Activated T-helper 1 cell treated with anti-CD3 and anti-CD28 coated beads, Interleukin-2, amount 50 U/mL, for 16 hours (primary cell): ENCODE measurements at places on chromosomes 7 and 10.

- DNase-seq, result no peak
These were observed 7.8 kb downstream of the HTRA1 start for GRCh38 chr10:122468926-122469781.

DNA sequence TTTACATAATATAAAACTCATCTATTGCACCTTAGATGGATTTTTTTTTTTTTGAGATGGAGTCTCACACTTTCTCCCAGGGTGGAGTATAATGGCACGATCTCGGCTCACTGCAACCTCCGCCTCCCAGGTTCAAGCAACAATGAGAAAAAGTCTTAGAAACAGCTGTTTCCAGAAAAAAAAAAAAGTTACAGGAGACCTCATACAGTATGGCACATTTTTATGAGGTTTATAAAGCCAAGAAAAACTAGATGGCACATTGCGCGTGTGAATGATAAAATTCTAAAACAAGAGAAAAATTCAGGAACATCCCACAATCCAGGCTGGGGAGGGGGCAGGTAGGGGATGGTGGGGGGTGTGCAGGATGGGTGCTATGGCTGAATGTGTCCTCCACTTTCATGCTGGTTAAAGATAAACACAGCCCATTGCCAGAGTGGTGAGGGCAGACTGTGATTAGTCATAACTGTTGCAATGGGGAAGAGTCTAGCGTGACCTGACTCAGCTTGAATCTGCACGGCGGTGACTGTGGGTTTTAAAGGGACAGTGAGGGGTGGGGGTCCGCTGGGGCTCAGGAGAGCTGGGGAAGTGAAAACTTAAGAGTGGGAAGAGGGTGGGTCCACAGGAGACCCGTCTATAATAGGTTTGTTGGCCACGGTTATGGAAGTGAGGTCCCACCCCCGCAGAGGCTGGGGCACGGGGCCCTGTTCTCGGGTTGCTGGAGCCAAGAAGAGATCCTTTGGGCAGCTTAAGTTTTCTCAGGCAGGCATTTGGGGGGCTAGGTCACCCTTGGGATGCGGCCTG lies 11.9 kb upstream of the LRRC27 start:
- no peak for DNase-seq

DNA sequence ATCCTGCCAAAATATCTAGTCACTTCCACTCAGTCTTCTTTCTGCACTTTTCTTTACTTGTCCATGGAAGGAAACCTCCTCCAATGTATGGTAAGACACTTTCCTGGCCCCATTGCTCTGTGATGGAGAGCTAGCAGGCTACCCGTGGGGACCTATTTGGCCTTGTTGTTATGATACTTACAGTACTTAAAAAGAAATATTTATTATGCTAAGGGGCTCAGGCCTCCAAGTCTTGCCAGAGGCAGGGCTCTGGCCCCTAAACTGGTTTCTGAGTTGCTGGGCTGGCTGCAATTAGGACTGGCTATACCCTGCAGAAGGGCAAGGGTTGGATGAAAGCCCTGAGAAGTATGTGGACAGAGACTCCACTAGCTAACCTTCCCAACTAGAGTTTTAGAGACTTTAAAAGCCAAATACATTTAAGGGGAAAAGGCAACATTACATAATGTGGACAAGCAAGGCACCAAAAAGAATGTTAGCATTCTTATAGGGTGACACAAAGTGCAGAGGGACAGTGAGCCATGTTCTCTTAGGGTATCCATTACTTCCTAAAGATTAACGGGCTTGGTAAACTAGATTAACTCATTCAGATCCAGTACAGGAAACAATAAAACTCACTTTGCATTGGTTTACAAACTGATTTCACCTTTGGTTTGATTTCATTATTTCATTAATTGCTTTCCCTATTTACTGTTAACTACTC lies 84.9 kb upstream of the INHBA start:
- no peak for DNase-seq

DNA sequence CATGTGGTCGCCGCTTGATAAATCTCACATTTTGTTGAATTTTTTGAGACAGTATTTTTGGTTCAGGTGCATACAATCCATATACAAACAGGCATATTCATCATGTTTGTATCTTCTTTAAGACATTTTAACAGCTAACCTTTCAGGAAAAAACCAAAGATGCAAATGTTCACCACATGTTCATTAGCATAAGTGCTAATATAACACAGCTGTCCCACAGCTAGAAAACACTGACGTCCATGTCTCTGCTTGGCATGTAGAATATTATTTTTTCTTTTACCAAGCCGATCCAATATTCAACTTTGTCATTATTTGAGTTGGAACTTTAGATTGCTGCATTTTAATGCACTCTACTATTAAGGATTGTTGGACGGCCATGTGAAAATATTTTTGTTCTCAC lies 31.2 kb downstream of the BMPER start:
- no peak for DNase-seq

- no peak for DNase-seq
These were observed 270.4 kb upstream of the KLF14 start for GRCh38 chr7:131004371-131004770.

DNA sequence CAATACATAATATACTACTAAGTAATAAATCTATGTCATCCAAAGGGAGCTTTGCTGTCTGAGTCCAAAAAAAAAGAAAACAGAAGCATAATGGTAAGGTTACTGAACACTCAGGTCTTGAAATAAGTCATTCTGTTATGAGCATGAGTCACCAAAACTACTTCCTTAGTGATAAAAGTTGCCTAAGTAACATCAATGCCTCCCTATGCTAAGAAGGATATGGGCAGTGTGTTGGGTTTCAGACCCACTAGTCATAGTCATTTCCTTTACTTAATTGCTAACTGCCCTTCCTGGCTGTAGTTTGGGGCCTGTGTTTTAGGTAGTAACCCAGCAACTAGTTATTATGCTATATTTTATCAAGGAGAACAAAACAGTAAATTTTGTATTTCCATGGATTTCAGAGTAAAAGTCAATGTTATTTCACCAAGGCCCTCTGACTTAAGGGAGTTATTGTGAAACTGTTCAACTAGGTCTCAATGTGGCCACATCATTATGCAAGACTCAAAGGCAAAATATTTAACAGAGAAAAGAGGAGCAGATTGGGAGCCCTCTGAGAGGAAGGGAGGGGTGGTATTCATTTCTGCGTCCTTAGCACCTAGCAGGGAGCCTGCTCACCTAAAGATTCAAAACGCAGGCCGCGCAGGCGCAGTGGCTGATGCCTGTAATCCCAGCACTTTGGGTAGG lies 11.7 kb upstream of the VIM start:
- no peak for DNase-seq

DNA sequence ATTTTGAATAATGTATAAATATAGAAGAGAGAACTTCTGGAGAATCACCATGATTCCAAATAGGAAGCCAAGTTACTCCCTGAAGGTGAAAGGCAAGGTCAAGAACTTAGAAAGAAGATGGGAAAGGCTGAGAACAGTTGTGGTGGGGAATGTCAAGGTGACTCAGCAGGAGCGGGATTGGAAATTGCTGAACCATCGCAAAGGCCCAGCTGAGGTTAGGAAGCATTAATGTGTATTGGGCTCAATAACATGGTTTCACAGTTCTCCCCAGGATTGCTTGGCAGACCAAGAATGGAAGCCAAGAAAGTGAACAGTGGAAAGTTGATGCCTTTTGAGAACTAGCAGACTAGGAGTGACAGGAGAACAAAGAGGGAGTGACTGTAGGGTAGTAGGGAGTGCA lies 133.3 kb downstream of the VTI1A start:
- DNase-seq, result no peak

DNA sequence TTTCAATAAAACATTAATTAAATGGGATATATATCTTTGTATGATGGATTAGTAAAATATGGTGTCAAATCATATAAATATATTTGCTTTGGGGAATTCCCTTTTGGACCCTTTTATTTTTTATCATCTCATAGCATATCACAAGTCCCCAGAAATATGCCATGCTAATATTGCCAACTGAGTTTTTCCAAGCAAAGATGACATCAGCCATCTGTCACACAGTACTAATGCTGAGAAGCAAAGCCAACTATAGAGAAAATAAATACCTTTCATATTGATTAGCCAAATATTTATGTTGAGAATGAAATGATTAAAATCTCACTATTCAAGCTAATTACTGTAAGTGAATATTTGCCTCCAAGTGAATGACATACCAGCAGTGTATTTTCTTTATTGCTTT lies 575.3 kb downstream of the ETV1 start:
- DNase-seq, result no peak

DNA sequence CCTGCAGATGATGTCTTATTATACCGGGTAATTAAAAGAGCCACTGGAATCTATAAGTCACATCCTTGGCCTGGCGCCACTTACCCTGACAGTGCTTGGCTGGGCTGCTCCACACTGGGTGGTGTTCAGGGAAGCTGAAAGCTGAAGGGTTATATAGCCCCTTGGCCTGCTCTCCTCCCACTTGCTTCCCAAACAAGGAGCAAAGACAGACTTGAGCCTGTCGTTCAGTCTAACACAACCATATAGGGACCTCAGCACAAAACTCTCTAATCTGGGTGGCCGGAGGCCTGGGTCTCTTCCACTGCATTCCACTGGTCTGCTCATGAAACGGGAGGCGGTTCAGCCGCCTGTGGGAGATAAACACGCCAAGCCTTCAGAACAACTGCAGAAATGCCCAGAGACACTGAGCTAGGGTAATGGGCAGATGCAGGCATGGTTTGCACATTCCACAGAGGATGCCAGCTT lies at the start of gene ACTA2:
TSS of gene ACTA2 (minus strand) at position 127 of the 465 bp plus-strand sequence. CDS start 3,843 bp downstream, outside the sequence.
- DNase-seq, result no peak

DNA sequence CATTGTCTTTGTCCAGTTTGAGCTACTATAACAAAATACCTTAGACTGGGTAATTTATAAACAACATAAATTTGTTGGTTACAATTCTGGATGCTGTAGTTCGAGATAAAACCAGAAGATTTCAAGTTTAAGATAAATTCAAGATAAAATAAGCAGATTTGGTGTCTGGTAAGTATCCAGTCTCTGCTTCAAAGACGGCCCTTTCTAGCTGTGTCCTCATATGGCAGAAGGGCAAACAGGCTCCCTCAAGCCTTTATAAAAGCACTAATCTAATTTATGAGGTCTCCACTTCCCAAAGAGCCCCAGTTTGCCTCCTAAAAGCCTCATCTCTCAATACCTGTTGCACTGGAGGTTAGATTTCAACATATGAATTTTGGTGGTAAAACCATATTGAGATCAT lies 31.1 kb upstream of the SGCE start:
- DNase-seq, result no peak

DNA sequence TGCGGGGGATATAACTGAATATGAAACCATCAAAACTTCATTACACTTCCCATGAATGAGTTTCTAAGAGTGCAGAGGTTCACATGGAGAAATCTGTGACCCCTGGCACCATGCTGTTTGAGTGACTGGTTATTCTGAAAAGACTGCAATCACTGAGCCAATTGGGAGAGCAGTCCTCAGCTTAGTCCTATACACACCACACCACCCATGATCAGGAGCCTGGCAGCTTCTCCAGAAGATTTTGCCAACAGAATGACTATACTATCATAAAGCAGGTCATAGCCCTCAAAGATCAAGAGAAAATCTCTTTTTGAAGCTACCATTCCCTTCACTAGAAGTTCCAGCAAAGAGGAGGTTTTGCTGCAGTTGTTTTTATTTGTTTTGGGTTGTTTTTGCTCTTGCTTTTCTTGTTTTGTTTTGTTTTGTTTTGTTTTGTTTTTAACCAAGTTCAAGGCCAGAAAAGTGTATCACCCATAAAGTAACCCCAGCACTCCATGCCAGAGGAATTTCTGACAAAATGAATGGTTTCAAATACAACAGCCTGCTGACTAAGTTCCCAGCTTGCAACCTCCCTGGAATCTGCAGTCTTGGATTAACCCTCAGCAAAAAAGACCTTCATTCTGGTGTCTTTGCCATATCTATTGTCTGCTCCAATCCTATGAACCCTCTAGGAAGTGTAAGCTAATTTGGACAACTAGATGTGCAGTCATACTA lies 19.7 kb upstream of the HGF start:
- DNase-seq, result no peak

DNA sequence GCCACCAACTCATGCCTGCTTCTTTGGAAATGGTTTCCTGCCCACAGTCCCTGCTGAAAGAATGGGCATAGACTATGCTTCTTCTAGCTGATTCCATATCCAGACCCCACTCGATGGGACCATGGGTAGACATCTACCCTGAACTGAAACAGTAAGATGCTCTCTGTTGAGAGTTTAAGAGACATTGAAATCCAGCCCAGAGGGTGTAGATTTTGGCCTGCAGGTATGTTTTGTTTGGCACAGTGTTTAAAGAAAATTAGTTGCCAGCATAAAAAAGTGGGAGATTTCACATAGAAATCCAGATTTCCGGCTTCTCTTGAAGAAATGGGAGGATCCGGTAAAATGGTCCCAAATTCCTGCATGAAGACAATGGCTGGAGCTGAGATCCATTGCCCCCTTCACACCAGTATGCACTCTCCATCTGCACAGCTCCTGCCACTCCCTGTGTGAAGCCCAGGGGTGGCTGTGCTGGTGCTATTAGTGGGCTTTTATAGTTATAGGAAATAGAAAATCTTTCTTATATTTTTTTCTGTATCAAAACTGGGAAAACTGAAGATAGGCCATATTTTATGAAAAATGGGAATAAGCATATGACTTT lies 218.1 kb downstream of the PTEN start:
- no peak for DNase-seq

GRCh38 chr7:4050126-4050660 lies 631.9 kb upstream of the FOXK1 start:
- DNase-seq, result no peak

GRCh38 chr10:121741248-121741792 lies 143.1 kb upstream of the FGFR2 start:
- no peak for DNase-seq

GRCh38 chr10:64846700-64847099 lies 1325.5 kb downstream of the REEP3 start:
- no peak for DNase-seq

DNA sequence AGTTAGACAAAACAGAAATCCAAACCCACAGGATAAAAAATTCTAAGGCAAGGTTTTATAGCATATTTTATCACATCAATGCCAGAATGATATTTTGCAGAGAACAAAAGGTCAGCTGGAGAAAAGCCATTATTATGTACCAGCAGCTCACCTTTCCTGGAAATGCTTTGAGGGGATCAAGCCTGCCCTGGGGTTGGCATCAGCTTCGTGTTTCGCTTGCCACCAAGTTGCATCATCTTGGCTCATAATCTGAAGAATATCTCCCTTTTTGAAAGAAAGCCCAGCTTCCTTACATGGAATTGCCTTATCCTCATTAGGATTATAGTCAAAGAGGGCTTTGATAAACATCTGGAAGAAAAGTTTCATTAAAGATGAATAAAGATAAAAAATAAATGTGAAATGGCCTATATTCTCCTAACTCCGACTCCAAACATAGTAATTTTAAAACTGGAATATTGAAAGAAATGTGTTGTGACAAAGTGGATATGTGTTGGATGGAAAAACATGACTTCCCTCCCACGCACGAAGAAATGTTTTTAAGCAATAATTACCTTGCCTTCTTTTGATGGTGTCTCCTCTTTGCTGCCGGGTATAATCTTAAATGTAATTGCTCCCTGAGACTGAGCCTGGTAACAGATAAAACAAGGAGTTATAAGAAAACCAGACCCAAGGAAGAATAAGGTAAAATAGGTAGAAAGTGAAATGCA lies 121.3 kb upstream of the ODAD2 start:
- DNase-seq, result no peak
